Stimulated activated CD4-positive, alpha-beta T cell treated with anti-CD3 and anti-CD28 coated beads, Interleukin-1b, Interleukin-23, amount 100 ng/mL, for 1 hour (primary cell): ENCODE measurements at places on chromosomes 6 and 20.

DNA sequence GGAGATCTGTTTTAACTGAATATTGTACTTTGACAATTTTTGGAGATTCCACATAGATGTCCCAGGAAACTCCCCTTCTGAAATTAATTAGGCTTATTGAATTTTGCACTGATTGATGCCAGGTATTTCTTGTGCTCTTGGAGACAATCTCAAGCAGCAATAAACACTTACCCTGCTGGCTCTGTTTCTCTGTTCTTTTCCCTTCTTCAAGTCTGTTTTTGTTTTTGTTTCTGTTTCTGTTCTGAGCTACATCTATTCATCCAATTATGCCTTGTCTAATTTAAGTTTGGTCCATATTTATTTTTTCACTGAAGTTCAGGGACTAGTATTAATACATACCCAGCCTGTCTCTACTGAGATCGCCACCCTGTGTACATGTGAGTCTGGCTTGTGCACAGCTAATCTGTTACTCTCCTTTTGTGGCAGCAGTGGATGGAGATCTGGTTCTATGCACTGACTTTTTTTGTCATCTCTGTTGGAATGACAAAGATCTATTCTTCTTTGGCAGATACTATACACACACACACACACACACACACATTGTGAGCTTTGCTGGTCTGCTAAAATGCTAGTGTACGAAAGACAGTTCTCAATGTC, 51.9 kb downstream of the IL22RA2 start:
- DNase-seq = no peak

DNA sequence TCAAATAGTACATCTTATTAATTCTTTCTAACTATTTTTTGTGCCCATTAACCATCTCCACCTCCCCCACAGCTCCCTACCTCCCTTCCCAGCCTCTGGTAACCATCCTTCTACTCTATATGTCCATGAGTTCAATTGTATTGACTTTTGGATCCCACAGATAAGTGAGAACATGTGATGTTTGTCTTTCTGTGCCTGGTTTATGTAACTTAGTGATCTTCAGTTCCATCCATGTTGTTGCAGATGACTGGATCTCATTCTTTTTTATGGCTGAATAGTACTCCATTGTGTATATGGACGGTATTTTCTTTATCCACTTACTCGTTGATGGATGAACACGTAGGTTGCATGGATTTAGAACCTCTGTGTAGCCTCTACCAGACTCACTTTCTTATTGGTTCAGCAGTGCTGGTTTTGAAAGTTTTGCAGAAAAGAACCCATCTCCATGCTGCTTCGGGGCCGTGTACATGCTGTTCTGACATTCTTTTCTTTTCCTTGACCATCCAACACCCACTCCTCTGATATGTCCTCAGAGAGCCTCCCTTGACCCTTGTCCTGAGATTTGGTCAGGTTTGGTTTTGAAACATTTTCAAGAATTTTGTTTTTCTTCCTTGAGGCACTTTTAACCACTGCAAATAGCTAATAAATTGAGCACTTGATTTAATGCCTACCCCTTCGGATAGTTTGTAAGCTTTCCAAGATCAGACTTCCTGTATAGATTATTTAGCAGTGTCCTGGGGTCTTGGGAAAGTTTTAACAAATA, 231.2 kb upstream of the ZFP64 start:
- no peak for DNase-seq

GRCh38 chr20:47713878-47714450, 71.3 kb downstream of the SULF2 start:
- no peak for DNase-seq

DNA sequence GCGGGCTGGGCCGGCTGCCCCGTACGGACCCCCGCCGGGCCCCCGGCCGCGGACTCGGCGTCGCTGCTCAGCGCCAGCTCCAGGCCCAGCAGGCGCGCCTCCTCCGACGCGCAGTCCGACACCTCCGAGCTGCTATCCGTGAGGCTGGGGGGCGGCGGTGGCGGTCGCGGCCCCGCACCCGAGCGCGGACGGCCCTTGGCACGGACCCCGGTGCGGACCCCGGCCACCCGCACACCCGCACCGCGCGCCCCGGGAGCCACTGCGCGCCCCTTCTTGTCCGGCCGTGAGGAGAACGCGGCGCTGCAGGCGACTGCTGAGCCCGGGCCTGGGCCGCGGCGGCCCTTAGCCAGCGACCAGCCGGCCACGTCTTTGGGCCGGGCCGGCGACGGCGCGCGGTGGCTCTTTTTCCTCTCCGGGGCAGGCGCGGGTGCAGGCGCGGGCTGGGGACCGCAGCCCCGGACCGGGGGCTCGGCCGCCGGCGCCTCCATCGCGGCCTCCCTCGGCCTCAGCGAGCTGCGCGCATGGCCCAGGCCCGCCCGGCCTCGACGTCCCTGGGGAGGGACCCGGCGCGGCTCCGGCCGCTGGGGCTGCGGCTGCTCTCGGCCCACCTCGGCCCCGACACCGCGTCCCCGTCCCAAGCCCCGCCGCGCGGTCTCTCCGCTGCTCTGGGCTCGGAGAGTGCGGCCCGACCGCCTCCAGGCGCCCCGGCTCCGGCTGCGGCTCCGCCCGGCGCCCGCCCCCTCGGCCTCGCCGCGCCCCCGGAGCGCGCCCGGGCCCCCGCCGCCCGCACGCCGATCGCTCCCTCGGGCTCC, 12.9 kb upstream of the TLDC2 start:
- no peak for DNase-seq

DNA sequence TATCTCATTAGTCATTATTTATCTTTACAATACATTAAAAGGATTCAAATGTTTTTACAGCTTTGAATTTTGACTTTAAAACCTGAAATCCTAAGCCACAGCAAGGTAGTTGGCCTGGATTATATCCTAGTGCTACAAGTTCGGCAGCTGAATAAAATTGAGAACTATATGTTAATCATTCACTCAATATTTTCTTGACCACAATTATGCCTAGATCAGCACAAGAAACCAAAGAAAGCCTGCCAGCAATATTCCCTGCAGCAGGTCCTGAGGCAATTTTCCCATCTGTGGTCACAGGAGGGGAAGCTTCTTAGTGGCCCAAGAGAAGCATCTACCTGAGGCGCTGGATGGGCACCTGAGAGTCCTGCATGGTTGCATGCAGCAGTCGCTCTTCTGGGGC, 183.5 kb downstream of the GMDS start:
- no peak for DNase-seq

GRCh38 chr6:40809627-40810026, 222.5 kb upstream of the LRFN2 start:
- no peak for DNase-seq

GRCh38 chr6:137928286-137928685, 61.2 kb downstream of the TNFAIP3 start:
- DNase-seq = no peak

DNA sequence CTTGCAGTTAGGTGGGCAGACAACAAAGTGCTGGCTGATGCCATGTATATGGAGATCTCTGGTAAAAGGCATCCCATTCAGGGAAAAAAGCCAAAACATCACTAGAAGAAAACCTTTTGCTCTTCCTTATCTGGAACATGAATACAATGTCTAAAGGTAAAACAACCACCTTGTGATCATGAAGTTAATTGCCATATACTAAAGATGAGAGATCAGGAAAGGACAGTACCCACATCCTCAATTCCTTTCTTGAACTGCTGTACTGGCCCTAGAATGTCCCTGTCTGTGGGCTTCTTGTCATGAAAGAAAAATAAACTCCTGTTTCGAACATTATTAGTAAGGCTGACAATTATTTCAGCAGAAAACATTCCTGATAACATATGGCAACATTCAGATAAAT, 19.3 kb downstream of the DEK start:
- DNase-seq = no peak

- DNase-seq = no peak
Observed at GRCh38 chr6:37867756-37868446, 48.4 kb downstream of the ZFAND3 start.

DNA sequence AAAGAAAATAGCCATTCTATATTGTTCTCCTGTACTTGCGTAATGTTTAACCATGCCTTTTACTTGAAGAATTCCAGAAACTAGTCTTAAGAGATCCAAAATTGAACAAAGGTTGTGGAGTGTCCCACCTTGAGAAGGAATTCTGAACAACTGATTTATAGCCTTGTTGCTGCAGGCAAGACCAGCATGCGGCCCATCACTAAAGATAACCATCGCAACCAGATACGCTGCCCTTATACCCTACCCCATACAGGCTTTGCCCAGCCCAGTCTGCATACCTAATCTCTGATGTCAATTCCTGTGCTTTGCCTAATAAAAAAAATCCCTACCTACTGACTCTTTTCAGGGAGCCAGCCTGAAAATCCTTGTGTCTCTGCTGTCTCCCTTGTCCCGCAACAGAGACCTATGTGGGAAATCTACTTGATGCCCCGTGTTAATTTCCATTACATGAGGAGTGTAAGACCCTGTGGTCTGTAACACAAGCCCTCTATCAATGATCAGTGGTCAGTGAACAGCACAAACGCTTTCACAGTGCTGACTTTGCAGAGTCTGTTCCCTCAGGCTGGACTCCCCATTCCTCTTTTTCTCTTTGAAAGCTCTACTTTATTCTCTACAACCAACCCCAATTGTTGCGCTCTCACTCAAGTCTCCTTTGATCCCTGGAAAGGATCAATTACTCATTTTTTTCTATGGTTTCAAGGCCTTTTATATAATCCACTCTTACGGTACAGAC, 125.7 kb upstream of the BTBD3 start:
- no peak for DNase-seq

GRCh38 chr6:132270726-132271402, 130.4 kb downstream of the MOXD1 start:
- DNase-seq = no peak

DNA sequence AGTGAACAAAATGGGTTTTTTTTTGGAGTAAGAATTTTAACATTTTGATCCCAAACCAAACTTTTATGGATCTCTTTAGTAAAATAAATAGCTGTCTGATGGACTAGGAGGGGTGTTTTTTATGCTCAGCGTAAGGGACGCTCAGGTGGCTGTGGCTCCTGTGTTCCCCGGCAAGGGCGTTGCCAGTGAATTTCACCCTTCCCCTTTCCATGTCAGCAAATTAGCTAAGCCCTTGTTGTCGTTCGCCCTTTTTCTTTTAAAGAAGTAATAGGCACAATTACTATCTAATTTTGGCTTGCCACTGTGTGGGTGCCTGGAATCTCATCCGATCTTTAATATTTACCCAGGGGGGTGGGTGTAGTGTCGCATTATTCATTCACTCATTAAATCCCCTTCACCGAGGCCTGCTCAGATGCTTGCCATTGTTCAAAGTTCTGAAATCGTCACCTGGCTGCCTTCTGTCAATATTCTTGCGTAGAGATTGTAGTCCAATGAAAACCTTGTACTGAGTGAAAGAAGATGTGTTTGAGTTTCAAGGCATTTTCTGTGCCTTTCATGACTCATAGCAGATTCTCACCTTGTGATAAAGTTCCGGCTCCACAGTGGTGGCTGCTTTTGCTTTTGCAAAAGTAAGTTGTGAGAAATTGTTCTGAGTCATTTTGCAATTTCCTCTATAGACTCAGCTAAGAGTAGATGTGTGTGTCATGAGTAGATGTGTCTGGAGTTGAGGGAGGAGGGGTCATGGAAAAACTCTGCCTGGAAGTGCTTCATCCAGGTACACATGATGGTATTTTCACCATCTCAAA, 40.0 kb upstream of the CLDN20 start:
- DNase-seq = peak; percentile 9

DNA sequence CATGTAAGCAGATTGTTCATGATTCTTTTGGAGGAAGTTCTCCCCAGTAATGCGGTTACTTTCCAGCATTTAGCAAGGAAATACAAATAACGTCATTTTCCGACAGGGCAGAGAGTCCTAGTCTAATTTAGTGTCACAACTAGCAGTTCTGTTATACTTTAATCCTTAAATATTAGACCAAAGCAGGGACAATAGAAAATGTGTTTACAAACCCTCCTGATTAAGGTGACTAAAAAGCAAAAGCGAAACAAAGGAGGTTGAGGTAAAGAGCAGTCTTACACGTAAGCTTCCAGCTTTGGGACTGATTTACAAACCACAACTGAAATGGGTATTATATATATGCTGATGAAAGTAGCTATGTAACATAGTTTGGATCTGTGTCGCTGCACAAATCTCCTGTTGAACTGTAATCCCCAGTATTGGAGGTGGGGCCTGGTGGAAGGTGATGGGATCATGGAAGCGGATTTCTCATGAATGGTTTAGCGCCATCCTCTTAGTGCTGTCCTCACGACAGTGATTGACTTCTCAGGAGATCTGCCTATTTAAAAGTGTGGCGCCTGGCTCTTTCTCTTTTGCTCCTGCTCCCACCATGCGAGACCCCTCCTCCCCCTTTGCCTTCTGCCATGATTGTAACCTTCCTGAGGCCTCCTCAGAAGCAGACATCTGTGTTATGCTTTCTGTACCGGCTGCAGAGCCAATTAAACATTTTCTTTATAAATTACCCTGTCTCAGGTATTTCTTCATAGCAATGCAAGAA, 81.9 kb downstream of the PLCB1 start:
- no peak for DNase-seq

GRCh38 chr20:23258747-23259121, 91.9 kb upstream of the NXT1 start:
- DNase-seq = no peak

DNA sequence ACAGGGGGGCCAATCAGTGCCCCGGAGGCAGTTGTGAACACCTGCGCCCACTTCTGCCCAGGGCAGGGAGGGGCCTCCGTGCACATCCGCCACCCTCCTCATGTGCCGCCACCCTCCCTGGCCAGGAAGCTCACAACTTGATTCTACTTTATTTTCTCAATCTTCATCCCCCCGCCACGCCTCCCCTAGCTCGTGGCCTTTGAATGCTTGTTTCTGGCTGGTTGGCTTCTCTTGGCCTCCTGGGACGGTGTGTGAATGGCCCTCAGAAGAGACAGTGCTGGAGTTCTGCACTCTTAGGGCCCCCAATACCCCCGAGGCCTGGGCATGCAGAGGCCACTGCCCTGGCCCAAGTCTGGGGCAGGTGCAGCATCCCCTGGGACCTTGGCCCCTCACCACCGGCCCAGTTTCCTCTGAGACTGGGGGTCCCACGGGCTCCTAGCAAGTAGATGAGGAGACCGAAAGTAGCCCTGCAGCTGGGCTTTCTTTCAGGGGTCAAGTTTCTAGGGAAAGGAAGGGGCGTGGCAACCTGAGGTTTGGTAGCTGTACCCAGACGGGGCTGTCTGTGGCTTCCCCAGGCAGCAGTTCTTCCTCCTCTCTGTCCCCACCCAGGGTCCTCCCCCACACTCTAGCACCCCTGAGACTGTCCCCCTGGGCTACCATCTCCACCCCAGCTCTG, 1.3 kb downstream of the RGS19 start:
- DNase-seq = no peak

- DNase-seq = no peak
Observed at GRCh38 chr20:58635279-58635665, 15.8 kb upstream of the STX16 start.

DNA sequence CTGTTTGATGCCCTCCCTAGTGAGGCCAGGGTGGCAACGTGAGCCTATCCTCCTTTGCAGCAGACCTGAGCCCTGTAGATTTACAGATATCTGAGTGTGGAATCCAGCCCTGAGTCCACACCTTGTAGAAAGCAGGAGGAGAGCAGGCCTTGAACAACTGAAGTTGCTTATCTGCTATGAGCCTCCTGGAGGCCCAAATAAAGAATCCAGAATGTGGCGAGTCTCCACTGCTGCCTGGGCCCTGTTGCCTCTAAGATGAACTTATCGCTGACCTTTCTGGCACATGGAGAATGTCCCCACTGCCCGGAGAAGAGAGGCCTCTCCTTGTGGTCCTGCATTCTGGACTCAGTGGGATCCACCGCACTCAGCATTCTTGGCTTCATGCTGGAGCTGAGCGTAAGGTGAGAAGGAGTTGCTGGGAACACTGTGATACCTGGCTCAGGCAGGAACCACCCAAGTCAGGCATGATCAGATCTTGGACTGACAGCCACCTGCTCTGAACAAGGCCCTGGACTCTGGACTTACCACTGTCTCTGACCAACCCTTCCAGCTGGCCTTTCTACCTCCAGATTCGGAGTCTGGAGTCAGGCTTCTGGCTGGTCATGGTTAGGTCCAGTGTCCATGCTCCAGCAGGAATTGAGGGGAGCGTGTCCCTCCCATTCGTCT, 5.8 kb upstream of the MANBAL start:
- DNase-seq = no peak
